ENCODE measurements at places on chromosomes 2 and 18.

DNA sequence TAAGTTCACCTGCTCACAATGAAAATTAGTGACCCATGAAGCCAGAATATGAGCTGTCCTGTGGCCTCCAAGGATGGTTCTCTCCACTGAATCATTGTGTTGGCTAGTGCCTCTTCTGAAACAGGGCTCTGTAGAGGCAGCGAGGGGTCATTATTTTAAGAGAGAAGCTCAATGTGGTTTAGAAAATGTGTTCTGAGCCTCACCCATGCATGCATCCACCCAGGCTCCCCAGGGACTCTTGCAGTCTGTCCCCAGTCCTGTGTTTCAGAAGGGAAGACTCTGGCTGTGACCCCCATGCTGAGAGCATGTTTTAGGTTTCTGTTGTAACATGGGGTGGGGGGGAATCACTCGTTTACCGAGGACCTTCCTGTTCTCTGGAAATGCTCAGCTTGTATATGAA is 135.2 kb downstream of the RNF144A start:
- no peak for DNase-seq

DNA sequence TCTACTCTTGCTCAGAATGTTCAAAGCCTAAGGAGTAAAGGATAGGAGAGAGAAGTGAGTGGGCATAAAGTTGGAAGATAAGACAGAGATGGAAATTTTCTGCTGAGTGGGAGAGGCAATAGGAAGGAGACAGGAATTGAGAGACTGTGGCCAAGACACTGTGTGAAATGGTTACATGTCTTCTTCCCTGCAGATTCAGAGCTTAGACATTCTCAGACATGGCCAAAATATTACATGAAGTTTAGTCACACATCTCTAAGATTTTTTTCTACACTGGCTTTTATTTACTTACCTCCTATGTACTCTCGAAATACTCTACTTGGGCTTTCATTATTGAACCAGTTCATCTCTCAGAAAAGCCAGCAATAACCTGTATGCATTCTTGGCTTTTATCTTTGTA is 363.0 kb upstream of the FANCL start:
- DNase-seq: no peak

DNA sequence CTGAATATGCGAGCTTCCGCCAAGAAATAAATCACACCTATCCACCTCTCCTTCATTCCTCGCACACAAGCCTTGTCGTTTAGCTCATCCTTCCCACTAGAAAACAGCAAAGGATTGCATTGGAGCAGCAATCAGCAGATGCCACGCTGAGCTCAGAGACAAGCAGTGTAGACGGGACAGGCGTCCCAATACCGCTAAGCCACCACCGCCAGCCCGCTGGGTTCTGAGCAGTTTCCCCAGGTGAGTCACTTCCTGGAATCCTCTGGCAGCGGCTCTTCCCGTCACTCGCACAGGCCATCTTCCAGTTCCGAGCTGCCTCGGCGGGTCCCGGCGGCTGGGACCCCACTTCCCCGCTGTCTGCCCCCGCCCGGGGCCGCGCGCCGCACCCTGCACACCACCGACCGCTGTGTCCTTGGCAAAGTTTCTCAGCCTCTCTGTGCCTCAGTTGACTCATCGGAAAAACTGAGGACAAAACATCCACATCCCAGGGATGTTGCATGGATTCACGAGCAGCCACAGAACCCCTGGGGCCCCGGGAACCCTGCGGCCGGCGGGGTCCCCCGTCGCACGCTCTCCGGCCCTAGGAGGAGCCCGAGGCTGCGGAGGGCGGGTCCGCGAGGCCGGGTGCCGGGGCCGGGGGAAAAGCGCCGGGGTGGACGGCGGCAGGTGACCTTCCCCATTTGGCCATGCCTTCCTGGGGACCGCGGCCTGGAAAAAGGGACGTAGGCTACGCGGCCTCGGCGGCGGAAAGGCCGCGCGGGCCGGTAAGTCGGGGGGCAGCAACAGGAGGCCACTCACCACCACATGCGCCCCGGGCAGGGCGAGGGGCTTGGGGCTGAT is 573 bp downstream of the KDSR start:
- DNase-seq: peak; percentile 26

DNA sequence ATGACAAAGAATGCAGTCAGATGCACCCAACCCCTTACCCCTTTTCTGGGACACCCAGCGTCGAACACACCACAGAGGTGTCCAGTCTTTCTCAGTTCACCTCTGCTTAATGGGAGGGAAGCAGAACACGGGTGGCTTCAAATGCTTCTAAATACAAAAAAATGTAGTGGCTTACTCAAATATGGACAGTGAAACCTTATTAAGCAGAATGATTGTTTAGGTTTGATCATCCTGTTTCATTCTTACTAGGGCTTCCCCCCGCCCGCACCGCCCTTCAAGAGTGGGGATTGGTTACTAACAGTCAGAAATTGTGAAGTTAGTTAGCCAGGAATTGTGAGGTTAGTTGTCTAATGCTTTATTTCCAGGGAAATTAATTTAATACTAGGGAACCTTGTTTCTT is 21.6 kb downstream of the ATG16L1 start:
- no peak for DNase-seq

GRCh38 chr2:230944123-230944653 is 19.1 kb upstream of the GPR55 start:
- DNase-seq: no peak

GRCh38 chr2:55530539-55531081 is 11.1 kb downstream of the CFAP36 start:
- no peak for DNase-seq

DNA sequence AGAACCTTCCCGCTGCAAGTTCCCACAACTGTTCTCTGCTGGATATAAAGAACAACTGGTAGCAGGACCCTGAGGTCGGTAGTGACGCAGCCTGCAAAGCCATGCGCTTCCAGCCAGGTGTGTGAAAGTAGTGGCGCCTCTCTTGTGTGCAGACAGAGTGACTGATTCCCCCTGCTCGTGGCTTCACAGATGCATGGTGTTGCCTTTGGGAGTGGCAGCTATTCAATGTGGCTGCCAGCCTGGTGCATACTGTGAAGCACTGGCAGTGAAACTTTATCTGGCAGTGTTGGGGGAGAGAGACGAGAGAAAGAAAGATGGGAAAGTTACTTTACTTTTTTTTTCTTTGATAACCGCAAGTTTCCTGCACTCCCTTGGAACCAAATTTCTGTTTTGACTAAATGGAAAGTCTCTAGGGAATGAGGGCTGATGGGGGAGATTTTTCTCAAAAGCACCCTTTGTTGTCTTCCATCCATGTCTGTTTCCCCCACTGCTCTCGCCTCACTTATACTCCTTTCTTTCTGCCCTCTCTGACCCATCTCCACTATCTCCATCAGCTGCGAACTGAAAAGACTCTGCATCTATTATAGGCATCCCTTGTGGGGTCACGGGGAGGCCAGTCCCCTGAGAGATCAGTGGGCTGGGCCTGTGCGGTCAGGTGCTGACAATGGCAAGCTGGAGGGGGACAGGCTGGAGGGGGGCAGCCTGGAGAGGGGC is 90.0 kb upstream of the TNP1 start:
- DNase-seq: peak; percentile 31

- DNase-seq: no peak
These were observed 83.6 kb upstream of the LCLAT1 start for GRCh38 chr2:30363406-30363805.

DNA sequence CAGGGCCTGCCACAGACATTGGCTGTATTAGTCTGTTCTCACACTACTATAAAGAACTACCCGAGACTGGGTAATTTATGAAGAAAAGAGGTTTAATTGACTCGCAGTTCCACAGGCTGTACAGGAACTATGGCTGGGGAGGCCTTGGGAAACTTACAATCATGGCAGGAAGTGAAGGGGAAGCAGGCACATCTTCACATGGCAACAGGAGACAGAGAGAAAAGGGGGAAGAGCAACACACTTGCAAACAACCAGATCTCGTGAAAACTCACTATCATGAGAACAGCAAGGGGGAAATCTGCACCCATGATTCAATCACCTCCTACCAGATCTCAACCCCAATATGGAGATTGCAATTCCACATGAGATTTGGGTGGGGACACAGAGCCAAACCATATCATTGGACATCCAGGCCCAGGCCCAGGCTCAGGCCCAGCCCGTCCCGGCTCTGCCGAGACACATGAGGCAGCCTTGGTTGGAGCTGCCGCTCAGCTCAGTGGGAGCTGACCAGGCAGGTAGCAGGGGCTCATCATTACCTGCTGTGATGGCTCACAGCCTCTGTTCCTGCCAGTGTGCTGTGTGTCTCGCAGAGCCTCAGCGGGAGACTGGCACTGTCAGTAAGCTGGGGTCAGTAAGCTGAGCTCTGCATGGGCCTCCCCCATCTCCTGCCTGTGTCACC is 8.6 kb upstream of the RALB start:
- DNase-seq: no peak

DNA sequence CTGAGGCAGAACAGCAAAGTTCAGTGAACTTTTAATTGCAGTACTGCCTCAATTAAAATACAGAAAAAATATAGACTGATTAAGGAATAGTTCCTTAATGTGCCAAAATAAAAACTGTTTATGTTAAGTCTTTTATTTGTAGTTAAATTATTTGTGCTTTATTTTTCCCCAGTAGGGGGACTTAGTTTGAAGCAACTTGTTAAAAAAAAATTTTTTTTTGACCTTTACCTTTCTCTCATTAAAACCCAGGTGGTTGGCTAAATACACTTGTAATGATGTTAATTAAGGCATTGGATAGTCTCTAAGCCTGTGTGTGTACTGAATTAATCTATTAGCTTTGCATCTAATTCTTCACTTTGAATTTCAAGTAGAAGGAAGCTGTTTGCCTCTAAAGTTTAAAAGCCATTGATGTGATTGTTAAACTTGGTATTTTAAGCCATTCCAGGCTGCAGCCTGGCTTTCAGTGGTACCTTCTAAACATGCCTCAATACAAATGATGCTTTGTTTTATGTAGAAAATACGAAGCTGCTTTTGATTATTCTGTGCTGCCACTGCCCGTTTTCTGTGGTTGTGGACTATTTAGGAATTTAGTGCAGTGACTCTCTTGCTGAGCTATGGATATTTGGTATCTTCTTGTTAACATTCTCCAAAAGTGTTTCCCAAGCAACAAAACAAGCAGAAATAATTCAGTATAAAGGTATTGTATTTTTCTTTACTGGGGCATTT is 102.9 kb downstream of the TANC1 start:
- no peak for DNase-seq

DNA sequence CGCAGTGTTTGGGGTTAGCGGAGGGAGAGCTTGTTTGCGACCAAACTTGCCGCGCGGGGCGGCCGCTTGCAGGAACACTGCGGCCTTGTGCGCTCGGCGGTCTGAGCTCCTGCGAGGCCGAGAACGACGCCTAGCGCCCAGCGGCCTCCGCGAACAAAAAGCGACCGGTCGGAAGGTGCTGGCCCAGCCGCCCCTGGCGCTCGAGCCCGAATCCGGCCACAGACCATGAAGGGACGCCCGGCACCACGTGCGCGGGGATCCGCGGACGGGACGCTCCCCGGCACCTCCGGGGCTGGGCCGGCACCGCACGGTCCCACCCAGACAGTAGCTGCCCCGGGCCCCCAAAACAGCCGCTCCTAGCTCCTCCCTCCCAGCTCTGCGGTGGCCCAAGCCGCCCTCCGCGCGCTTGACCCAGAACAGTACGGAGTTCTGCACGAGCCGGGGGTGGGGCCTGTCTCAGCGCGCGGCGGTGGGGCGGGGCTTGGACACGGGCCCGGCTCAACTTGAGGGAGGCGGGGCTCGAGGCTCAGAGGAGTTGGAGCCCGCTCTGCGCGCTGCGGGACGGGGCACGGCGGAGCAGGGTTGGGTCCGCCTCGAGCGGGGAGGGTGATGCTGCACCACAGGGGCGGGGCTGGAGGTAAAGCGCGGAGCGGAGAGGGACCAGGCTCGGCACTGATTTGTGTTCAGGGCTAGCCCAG is 664 bp upstream of the IMPA2 start:
- peak; percentile 96 for DNase-seq

DNA sequence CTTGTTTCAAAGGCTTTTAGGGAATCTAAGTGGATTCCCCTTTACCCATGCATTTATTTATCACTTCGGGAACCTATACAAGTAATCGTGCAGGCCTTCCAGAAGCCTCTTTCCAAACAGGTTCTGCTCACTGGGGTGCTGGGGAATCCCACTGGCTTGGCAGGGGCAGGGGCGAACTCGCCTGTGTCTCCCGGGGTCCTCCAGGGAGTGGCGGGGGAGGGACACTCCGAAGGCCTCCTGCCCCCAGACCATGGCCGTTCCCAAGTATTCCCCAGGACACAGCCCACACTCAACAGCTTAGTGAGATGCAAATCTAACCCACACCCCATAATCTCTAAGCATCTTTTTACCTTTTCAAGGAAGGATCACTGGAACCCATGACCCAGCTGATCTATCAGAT is 6.5 kb downstream of the DNMT3A start:
- no peak for DNase-seq

GRCh38 chr18:54612237-54612636 is 21.2 kb downstream of the DYNAP start:
- no peak for DNase-seq

DNA sequence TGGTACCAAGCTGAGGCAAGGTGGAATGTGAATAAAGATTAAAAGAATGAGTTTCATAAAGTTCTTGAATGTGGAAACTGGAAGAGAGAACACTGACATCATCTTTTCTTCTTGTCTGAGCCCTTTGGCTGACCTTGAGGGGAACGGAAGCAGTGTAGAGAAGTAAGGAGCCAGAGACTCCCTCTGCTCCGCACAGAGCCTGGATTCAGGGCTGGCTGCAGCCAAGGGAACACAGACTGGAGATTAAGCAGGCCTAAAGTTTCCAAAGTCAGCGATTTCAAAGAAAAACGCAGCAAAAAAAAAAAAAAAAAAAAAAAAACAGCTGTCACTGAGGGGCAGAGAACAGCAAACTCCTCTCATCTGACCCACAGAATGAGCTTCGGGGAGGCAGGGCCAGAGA is 19.3 kb upstream of the ALK start:
- no peak for DNase-seq

DNA sequence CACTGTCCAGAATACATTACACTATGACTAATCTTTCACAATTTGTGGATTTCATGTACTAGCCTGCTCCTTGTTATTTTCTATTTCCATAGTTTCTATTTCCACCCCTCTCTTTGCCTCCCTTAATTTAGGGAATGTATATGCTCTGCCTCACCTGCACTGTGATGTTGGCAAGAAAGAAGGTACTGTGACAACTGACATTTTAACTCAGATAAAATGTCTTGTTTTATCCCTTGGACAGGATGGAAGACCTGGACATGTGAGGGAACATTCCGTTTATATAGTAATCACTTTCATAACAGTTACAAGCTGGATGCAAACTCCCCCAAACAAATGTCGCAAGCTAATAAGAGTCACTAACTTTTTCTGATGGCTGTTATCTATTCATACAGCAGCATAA is 21.5 kb upstream of the DSG3 start:
- DNase-seq: no peak

GRCh38 chr2:127149384-127149783 is 42.4 kb upstream of the BIN1 start:
- DNase-seq: no peak

GRCh38 chr2:203436496-203436895 is 98.6 kb downstream of the RAPH1 start:
- no peak for DNase-seq

- DNase-seq: no peak
These were observed 562.5 kb upstream of the FAM98A start for GRCh38 chr2:34161549-34161948.

- no peak for DNase-seq
These were observed 8.9 kb downstream of the ARHGAP25 start for GRCh38 chr2:68743531-68743930.
